ENCODE measurements at places on chromosomes 6 and 20.

GRCh38 chr6:75268988-75269354, 15.6 kb downstream of the TMEM30A start:
- H3K27ac ChIP-seq = no peak overlapping the region
- no peak for DNase-seq
- no peak overlapping the region for H3K4me3 ChIP-seq
- H3K36me3 ChIP-seq = peaks cover 37% of the 10 kb centered on the region
- H3K27me3 ChIP-seq = no peaks in the 10 kb centered on the region

- H3K4me3 ChIP-seq = no peak overlapping the region
- DNase-seq = no peak
- no peaks in the 10 kb centered on the region for H3K4me1 ChIP-seq
- H3K36me3 ChIP-seq = no peaks in the 10 kb centered on the region
- H3K27me3 ChIP-seq = peaks cover 48% of the 10 kb centered on the region
Observed at GRCh38 chr6:166306378-166307081, 1.7 kb downstream of the PRR18 start.

- no peak overlapping the region for H3K4me3 ChIP-seq
- no peak for DNase-seq
- H3K27ac ChIP-seq = no peak overlapping the region
- peaks cover 4% of the 10 kb centered on the region for H3K27me3 ChIP-seq
- no peaks in the 10 kb centered on the region for H3K4me1 ChIP-seq
- no peaks in the 10 kb centered on the region for H3K36me3 ChIP-seq
Observed at GRCh38 chr6:70241031-70241430, 61.9 kb downstream of the COL9A1 start.

- H3K36me3 ChIP-seq = no peaks in the 10 kb centered on the region
- no peaks in the 10 kb centered on the region for H3K4me1 ChIP-seq
- H3K4me3 ChIP-seq = no peak overlapping the region
- H3K27ac ChIP-seq = no peak overlapping the region
- no peak for DNase-seq
Observed at GRCh38 chr6:165340532-165340931, 31.1 kb upstream of the C6orf118 start.

DNA sequence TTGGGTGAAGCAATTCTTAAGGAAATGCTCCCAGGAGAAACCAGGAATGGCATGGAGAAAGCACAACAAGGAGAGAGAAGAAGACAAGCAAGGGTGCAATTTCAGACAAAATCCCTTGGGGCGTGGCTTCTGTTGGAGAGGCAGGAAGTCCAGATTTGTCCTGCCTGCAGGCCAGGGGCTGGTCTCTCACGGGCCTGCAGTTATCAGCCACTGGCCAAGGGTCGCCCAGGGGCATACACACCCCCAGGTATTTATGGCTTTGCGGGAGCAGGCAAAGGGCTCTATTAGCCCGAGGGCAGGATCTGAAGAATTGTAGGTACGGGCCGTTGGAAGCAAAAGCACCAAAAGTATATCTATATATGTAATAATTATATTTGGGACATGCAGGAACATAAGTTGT, 87.7 kb downstream of the IYD start:
- no peaks in the 10 kb centered on the region for H3K27me3 ChIP-seq
- H3K36me3 ChIP-seq = no peaks in the 10 kb centered on the region
- H3K27ac ChIP-seq = no peak overlapping the region
- H3K4me1 ChIP-seq = no peaks in the 10 kb centered on the region
- H3K4me3 ChIP-seq = no peak overlapping the region

- DNase-seq = no peak
- no peak overlapping the region for H3K4me3 ChIP-seq
- peaks cover 7% of the 10 kb centered on the region for H3K4me1 ChIP-seq
- no peaks in the 10 kb centered on the region for H3K27me3 ChIP-seq
Observed at GRCh38 chr6:100261486-100261885, 203.2 kb downstream of the SIM1 start.

GRCh38 chr6:134347885-134348805, 30.2 kb upstream of the SGK1 start:
- no peak for DNase-seq
- H3K27me3 ChIP-seq = no peaks in the 10 kb centered on the region
- H3K4me1 ChIP-seq = peaks cover 32% of the 10 kb centered on the region
- H3K27ac ChIP-seq = no peak overlapping the region

GRCh38 chr6:157329829-157330228, 6.5 kb upstream of the TMEM242 start:
- H3K36me3 ChIP-seq = no peaks in the 10 kb centered on the region
- peaks cover 13% of the 10 kb centered on the region for H3K4me1 ChIP-seq
- no peak for DNase-seq
- peaks cover 65% of the 10 kb centered on the region for H3K27me3 ChIP-seq
- no peak overlapping the region for H3K4me3 ChIP-seq

DNA sequence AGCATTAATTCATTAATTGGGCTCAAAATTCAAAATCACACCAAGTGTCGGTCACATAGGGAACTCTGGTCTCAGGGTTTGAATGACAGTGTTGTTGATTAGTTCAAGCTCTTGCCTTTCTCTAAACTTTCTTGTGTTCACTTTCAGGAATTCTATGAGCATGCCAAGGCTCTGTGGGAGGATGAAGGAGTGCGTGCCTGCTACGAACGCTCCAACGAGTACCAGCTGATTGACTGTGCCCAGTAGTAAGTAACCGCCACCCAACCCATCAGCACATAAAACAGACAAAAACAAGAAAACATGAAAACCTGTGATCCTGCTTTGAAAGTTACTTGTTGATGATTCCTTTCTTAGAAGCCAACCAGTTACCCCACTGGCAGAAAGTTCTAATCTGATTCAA, 52.7 kb downstream of the GNAS start:
- peaks cover 71% of the 10 kb centered on the region for H3K36me3 ChIP-seq
- peak overlapping the region; percentile 68 for H3K27ac ChIP-seq
- peaks cover 78% of the 10 kb centered on the region for H3K4me1 ChIP-seq
- no peak overlapping the region for H3K4me3 ChIP-seq

DNA sequence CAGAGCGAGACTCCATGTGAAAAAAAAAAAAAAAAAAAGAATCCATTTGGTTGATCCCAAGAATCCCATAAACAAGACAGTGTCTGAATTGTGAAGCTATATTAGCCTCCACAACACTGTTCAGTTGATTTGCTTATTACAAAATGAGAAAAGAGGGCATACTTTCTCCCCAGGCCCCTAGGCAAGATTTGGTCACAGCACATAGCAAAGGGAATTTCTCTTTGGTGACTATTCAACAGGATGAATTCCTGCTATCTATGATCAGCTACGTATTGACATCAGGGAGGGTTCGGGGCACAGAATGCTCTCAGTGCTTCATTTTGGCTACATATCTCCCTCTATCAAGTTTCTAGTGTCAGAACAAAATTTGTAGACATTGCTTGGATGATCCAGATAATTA, 20.2 kb upstream of the SLC22A3 start:
- no peaks in the 10 kb centered on the region for H3K36me3 ChIP-seq
- H3K27ac ChIP-seq = no peak overlapping the region
- DNase-seq = no peak
- peaks cover 9% of the 10 kb centered on the region for H3K27me3 ChIP-seq

GRCh38 chr20:37359331-37359730, 13.4 kb downstream of the SRC start:
- no peaks in the 10 kb centered on the region for H3K4me1 ChIP-seq
- no peaks in the 10 kb centered on the region for H3K36me3 ChIP-seq
- H3K27me3 ChIP-seq = no peaks in the 10 kb centered on the region
- DNase-seq = no peak
- no peak overlapping the region for H3K4me3 ChIP-seq

GRCh38 chr6:138618168-138618567, 118.9 kb upstream of the NHSL1 start:
- H3K36me3 ChIP-seq = no peaks in the 10 kb centered on the region
- H3K27me3 ChIP-seq = no peaks in the 10 kb centered on the region
- H3K4me1 ChIP-seq = no peaks in the 10 kb centered on the region
- H3K27ac ChIP-seq = no peak overlapping the region
- H3K4me3 ChIP-seq = no peak overlapping the region

DNA sequence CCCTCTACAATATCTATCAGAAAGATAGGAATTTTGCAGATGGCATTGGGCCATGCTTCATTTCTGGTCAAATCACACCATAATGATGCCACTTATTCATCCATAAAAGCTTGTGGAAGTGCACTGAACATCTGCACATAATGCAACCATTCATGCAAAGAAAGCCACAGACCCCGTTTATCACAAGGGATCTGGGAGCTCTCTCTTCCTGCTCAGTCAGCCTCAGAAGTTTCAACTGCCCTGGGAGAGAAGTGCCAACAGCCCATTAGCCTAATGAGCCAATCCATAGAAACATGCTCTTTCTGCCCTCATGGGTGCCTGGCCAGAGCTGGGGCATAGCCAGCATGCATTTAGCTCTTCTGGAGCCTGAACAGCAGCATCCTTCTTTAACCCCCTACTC, 85.8 kb downstream of the SLC35F1 start:
- no peak overlapping the region for H3K27ac ChIP-seq
- DNase-seq = no peak
- no peaks in the 10 kb centered on the region for H3K4me1 ChIP-seq
- no peaks in the 10 kb centered on the region for H3K36me3 ChIP-seq
- H3K27me3 ChIP-seq = peaks cover 4% of the 10 kb centered on the region

DNA sequence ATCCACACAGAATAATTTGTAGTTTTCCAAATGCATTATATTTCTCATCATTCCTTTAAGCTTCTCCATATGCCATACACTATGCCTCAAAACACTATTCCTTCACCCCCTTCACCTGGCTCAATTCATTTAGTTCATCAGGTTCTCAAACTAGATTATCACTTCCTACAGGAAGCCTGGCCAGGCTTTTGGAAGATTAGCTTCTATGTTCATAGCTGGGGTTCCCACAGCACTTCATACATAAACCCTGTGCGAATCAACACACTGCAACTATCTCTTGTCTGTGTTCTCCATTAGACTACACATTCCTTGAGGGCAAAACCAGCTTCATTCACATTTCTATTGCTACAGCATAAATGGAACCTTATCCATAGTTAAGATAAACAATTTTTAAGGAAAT, 40.5 kb upstream of the PLN start:
- no peak overlapping the region for H3K27ac ChIP-seq
- H3K36me3 ChIP-seq = peaks cover 22% of the 10 kb centered on the region
- no peak for DNase-seq

GRCh38 chr20:12659942-12660341, 348.8 kb upstream of the SPTLC3 start:
- H3K4me3 ChIP-seq = no peak overlapping the region
- no peaks in the 10 kb centered on the region for H3K4me1 ChIP-seq
- no peaks in the 10 kb centered on the region for H3K27me3 ChIP-seq
- H3K36me3 ChIP-seq = no peaks in the 10 kb centered on the region

DNA sequence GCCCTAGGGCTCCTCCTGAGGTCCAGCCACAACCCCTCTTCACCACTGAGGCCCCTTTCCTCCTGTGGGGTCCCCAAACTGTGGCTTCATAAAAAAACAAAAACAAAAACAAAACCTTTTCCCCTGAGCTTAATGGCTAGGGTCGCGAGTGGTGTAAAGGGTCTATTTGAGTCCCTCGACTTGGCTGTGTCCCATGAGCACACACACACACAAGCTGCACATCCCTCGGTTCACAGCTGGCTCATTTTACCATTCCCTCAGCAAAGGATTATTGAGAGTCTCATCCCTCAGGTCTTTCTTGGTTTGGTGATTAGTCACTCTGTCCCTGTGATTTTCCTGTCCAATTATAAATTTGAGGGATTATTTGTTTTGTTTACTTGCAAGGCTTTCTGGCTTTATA, 206.1 kb upstream of the SASH1 start:
- no peaks in the 10 kb centered on the region for H3K27me3 ChIP-seq
- peaks cover 3% of the 10 kb centered on the region for H3K4me1 ChIP-seq
- H3K36me3 ChIP-seq = no peaks in the 10 kb centered on the region
- H3K4me3 ChIP-seq = no peak overlapping the region
- DNase-seq = no peak

DNA sequence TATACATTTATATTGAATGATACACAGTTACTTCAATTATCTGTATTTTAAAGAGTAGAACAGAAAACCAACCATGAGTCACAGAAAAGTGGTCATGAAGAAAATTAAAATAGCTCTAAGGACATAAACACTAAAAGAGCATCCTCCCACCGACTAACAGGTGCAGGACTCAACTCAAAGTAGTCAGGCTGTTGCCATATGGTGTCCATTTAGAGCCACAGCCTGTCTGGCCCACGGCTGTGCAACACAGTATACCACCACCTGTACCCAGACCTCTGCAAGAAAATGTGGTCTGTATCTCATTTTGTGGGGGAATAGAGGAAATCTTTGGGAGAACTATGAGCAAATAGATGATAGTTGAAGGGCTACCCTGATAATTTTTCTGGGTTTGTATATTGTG, 449.8 kb upstream of the RNF217 start:
- H3K36me3 ChIP-seq = no peaks in the 10 kb centered on the region
- no peak overlapping the region for H3K27ac ChIP-seq
- no peaks in the 10 kb centered on the region for H3K4me1 ChIP-seq

DNA sequence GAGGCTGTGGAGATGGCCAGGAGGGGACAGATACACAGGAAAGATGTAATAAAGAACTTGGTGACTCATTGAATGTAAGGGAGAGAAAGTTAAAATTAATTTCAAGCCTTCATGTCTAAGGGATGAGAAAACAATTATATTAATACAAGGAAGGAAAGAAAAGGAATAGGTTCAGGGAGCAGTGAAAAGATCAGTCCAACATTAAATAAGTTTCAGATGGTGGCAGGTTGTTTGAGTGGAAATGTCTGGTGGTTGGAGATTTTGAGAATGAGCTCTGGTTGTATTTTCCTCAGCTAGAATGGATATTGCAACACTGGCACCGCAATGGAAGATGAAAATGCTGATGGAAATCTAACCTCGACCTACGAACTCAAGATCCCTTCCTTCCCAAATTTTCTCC, 304.3 kb downstream of the COL12A1 start:
- H3K4me3 ChIP-seq = no peak overlapping the region
- no peaks in the 10 kb centered on the region for H3K4me1 ChIP-seq

DNA sequence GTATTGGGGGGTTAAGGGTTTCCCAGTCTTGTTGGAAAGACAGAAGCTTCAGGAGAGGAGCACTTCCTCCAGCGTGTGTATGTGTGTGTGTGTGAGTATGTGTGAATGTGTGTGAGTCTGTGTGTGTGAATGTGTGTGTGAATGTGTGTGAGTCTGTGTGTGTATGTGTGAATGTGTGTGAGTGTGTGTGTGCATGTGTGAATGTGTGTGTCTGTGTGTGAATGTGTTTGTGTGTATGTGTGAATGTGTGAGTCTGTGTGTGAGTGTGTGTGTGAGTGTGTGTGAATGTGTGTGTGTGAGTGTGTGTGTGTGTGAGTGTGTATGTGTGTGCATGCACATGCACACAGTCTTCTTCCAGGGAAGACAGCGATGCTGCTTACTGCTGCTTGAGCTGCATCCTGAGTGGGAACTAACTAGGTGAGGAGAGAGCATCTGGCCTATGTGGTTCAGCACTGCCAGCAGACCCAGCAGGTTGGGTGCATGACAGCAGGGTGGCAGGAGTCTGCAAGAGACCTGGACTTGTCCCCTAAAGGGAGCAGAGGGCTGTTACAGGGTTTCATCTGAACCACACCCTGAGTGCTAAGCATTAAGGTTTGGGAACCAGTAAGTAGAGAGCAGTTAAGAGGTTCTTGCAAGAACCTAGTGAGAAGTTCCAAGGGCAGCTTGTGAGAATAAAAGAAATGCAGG, 22.7 kb upstream of the CCND3 start:
- no peak overlapping the region for H3K4me3 ChIP-seq
- peaks cover 21% of the 10 kb centered on the region for H3K36me3 ChIP-seq
- no peaks in the 10 kb centered on the region for H3K27me3 ChIP-seq
